Right atrium auricular region (tissue), 2 donors: ENCODE measurements at places on chromosomes 12 and 14.

- DNase-seq: no peak
Observed at GRCh38 chr12:11916771-11917170, 154.0 kb upstream of the BCL2L14 start.

DNA sequence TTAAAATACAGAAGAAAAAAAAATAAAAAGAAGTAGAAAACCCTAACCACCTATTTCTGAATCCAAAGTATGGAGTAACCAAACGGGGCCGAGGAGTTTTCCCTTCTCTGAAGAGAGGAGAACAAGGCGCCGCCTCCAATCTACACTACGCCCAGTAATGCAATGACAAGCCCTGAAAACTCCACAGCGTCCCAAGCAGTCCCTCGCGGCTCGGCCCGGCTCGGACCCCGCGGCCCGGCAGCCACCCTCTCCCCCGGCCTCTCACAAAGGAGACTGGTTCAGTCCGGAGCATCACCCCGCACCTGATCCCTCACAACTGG is 371 bp downstream of the CHD8 start:
- DNase-seq: no peak

- DNase-seq: no peak
Observed at GRCh38 chr12:49346659-49347310, at the start of gene DNAJC22. Gene DNAJC22 (plus strand): TSS chr12:49346888. CDS start chr12:49348873, 1,985 bp downstream.

GRCh38 chr12:90460681-90461080 is 494.3 kb downstream of the CCER1 start:
- DNase-seq: no peak

DNA sequence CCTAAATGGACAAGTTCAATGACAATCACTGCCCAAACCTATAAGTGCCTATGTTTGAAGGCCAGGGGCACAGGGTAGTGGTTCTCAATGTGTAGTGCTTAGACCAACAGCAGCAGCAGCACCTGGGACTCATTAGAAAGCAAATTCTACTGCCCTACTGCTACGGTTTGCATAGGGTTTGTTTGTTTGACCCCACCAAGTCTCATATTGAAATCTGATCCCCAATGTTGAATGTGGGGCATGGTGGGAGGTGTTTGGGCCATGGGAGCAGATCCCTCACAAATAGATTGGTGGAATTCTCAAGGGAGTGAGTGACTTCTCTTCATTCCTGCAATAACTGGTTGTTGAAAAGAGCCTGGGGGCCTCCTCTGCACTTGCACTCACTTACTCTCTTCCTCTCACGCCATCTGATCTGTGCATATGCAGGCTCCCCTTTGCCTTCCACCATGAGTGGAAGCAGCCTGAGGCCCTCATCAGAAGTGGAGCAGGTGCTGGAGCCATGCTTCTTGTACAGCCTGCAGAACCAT is 39.5 kb downstream of the PPM1H start:
- DNase-seq: no peak

DNA sequence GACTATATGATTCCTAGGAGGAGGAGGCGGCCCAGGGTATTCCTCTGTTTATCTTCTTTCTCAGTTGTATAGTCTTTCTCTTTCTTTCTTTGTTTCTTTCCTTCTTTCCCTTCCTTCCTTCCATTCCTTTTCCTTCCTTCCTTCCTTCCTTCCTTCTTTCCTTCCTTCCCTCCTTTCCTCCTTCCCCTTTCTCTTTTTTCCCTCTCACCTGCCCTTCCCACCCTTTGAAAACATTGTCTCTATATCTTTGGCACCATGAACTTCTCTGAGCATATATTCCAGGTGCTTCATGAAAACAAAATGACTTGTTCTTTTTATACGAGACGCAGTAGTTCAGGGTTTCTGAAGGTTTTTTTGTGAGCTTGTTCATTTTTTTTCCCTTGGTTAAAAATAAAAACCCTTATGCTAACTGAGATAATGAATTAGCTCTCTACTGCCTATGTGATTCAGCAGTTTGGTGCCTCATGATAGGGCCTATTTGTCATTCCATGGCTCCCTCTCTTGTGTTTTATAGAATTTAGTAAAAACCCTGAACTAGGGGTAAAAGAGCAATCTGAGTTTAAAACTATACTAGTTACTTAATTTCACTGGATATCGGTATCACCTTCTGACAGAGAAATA is 3.2 kb upstream of the TESPA1 start:
- DNase-seq: no peak
